ENCODE measurements at places on chromosomes 4 and X.
A peak's percentile ranks its signal among the peaks of the same experiment; 100 is the strongest.

DNA sequence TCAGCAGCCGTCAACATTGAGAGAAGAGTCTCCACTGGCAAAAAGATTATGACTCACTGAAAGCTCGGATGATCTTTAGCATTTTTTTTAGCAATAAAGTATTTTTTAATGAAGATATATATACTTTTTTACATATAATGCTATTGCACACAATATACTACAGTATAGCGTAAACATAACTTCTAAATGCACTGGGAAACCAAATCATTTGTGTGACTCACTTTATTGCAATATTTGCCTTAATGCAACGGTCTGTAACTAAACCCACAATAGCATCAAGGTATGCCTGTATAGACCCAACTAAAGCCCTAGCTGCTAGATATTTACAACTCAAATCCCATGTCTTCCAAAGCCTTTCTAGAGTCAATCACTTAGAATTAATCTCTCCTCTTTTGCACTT, 52.3 kb upstream of the EDNRA start:
- DNase-seq, result no peak

GRCh38 chrX:36963852-36964251, 44.3 kb upstream of the FAM47C start:
- DNase-seq, result no peak

DNA sequence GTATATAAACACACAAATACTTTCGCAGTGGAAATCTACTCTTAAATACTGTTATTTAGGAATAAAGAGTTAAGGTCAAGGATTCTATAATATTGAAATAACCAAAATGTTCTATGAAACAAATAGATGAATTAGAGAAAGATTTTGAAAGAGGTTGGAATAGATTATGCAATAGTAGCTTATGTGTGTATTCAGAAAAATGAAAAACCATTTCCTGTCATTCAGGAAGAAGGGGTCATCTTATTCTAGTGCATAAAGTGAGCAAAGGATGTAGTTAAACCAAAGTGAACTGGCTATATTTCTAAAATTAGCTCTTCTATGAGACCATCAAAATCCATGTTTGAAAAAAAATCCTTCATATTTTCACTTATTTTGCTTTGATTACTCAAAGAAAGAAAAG, 30.0 kb upstream of the MYOZ2 start:
- no peak for DNase-seq

- DNase-seq, result no peak
Measured at GRCh38 chr4:135429528-135429927, 1227.9 kb upstream of the PABPC4L start.

GRCh38 chr4:184237612-184238011, 19.9 kb upstream of the ENPP6 start:
- no peak for DNase-seq

GRCh38 chr4:106079616-106080015, 184.3 kb downstream of the NPNT start:
- no peak for DNase-seq

GRCh38 chr4:2281575-2282343, 19.9 kb upstream of the MXD4 start:
- peak; percentile 93 for DNase-seq

- DNase-seq, result no peak
Measured at GRCh38 chr4:8705161-8706145, 112.9 kb downstream of the CPZ start.

- no peak for DNase-seq
Measured at GRCh38 chr4:103118166-103118565, 18.5 kb upstream of the BDH2 start.

- no peak for DNase-seq
Measured at GRCh38 chrX:95029571-95029970, 1355.6 kb downstream of the FAM133A start.

DNA sequence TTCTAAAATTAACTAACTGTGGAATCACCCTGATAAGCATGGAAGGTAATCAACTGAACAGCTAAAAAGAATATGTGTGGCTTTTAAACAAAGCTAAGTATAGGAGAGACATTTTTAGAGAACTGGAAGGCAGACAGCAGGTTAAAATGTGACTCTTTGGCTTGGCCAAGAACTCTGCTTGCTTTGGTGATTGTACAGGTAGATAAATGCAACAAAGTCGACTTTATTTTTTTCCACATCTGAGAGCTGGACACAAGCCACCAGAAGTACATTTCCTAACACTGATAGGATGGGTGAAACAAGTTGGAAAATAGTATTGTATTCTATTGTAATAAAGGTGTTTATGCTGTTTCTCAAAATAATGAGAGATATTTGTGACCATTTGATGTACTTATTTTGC, 84.1 kb downstream of the RBMX2 start:
- no peak for DNase-seq

DNA sequence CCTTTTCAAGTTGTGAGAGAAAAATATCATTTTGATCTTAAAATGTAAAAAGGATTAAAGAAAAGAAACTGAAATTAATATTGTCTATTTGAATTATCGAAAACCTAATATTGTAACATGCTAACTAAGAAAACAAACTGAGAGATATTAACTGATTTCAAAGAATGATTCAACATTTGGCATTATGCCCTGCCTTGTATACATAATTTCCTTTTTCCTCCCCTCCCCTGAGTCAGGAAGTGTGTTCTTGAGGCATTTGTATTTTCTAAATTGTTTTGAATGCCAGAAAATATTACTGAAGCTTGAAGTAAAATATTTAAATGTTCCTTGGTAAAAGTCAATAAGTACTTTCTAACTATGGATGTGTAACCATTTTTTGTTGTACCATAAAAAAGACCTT, 49.4 kb downstream of the RPS6KA3 start:
- no peak for DNase-seq

GRCh38 chr4:108465886-108466500, 154.4 kb upstream of the RPL34 start:
- DNase-seq, result no peak

DNA sequence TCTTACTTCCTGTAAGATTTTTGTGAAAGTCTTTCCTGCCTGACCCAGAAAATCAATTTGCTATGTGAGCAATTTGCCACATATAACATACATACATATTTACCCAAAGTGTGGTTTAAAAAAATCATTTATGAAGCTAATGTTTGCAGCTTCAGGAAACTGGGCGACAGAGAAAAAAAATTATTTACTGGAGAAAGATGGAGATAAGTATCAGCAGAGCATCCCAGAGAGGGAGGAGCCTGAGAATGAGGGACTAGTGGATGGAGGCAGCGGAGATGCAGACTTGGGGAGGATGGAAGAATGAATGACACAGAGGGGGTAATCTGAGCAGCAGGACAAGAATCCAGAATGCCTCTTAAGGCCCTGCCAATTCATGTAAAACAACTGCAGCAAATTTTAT, 975 bp upstream of the GYPA start:
- no peak for DNase-seq

- no peak for DNase-seq
Measured at GRCh38 chr4:90602726-90603125, 475.5 kb downstream of the CCSER1 start.

DNA sequence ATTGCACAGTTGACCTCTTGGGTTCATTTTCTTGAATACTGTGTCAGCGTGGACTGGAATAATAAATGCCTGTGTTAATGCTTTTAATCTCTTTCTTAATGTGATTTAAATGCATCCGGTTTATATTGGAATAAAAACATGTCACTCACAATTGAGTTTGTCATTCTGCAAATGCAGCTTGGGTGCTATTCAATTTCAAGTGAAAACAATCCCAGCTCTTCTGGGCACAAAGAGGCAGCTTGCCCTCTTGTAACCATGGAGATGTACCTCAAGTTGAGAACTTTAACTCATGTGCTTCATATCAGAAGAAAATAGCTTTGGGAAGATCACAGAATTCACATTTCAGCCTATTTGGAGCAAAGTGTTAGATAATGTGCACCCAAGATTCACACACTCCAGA, 355.7 kb upstream of the GNPDA2 start:
- DNase-seq, result no peak
